ENCODE measurements at places on chromosomes 12 and 14.

- DNase-seq: no peak
Observed at GRCh38 chr12:94026596-94026995, 121.8 kb upstream of the PLXNC1 start.

GRCh38 chr14:75672605-75673192 is 11.7 kb downstream of the TTLL5 start:
- no peak for DNase-seq

GRCh38 chr14:100069161-100069800 is 4.1 kb downstream of the EVL start:
- no peak for DNase-seq

DNA sequence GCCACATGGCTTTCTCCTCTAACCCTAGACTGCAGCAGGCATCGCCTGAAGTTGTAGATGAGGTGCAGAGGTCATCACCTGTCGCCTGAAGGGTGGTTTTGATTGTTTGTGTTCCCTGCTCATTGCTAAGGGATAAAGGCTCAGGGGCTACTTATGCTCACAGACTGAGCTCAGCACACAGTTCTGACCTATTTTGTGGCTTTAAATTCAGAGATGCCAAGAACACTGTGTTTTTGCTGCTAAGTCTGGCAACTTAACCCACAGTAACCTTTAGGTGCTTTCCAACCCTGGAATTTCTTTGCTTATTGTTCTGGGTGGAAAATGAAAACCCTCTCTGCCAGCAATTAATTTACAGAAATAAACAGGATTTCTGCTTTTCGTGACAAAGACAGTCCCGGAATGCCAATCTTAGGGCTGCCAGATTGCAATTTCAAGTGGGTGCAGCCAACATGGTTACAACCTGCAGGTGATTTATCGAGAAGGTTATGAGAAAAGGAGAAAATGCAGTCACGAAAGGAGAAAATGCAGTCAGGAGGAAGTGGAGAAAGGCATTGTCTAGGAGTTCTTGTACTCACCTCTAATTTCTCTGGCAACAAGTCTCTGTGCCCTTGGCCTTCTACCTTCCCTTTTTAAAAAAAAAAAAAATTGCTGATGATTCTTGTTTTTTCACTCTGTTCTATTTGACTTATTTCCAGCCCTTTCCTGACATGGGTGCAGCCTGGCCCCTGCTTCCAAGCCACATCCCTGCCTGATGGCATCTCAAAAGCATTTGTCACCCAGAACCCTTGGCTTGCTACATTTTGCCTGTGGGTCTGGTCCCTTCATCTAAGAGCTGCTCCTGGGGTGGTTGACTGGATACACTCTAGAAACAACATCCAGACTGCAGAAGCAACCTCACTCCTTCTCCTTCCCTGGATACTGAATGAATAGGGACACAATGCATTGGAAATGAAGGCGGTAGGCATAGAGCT is 23.3 kb downstream of the NPC2 start:
- DNase-seq: no peak

- DNase-seq: peak; percentile 31
Observed at GRCh38 chr14:55446127-55446736, 5.8 kb upstream of the TBPL2 start.

DNA sequence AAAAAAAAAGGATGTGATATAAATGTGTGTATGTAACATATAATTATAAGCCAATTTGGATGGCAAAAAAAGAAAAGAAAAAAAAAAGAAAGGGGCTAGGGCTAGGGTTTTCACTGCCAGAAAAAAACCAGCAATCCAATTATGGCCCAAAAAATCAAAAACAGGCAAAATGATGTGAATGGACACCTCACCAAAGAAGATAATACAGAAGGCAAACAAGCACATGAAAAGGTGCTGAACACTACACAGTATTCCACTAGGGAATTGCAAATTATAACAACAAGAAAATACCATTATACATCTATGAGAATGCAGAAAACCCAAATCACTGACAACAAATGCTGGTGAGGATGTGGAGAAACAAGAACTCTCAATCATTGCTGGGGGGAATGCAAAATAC is 12.1 kb upstream of the MIPOL1 start:
- DNase-seq: no peak

DNA sequence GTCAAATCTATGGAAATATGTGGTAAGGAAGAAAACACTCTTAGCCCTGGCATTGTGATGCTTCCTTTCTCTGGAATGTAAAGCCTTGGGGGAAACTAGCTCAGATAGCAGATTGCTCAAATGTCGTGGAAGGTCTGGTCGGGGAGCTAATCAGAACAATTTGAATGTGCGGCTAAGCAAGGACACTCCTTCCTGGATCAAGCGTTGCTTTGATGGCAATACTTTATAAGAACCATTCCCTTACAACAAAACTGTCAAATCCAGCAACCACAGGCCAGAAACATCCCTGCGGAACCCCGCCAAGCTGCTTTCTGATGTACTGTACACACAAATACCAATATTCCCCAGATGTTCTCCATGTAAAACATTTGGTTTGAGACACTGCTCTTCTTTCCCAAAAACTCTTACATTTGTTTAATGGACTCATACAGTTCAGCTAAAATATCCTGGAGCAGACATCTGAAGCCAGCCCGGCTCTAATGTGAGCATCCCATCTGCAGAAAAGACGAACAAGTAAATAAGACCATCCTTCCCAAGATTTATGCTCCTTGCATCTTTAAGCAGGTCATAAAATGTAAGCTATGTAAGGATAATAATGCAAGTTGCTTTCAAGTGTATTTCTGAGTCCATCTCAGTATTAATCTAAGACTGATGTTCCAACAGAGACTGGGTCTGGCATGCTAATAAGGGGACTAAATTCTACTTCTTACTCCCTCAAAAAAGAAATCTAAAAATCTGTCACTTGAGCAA is 20.2 kb downstream of the NUAK1 start:
- no peak for DNase-seq

- DNase-seq: no peak
Observed at GRCh38 chr12:102195826-102196225, 1.8 kb downstream of the PMCH start.

DNA sequence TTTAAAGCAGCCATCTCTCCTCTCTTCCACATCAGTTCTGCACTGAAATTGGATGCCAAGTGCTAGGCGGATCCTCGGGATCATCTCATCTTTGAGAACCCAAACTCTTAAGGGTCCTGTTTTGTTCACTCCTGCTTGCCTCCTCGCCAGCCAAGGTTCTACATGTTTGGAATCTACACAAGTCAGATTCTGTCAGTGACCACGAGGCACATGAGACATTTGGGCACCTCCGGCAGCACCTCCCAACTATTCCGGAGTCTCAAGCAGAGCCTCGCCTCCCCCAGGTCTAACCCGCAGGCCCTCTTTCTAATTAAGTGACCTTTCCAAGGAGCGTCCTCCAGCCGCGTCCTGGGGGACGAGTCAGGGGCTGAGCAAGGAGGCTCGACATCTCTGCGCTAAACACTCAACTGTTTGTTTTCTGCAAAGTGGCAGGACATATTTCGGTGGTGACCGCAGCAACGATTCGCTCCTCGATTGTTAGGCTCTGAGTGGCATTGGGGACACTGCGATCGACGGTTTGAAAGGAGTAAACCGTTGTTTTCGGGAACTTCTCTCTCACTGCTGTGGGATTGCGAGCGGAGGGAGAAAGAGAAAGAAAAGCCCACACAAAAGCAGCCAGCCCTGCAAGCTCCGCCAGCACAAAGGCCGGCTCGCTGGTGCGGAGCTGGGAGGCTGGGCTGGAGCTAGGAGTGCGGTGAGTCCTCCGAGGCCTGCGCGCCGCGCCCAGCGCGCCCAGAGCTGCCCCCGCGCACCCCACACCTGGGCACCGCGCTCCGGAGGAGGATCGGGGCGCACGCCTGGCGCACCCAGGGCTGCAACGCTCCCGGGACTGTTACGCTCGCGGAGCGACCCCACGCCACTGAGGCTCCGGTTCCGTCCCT is 640 bp downstream of the ARMH4 start:
- no peak for DNase-seq

DNA sequence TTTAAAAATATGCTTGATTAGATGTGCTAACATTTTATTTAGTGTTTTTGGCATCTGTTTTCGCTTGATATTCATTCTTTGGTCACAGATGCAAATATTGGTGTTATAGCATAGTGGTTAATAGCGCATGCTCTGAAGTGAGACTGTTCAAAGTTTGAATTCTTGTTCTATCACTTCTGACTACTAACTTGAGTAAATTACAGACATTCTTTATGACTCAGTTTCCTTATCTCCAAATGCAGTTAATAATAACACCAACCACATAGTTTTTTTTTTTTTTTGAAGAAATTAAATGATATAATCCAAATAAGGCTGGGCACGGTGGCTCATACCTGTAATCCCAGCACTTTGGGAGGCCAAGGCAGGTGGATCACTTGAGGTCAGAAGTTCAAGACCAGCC is 81.0 kb downstream of the TMX1 start:
- DNase-seq: no peak

DNA sequence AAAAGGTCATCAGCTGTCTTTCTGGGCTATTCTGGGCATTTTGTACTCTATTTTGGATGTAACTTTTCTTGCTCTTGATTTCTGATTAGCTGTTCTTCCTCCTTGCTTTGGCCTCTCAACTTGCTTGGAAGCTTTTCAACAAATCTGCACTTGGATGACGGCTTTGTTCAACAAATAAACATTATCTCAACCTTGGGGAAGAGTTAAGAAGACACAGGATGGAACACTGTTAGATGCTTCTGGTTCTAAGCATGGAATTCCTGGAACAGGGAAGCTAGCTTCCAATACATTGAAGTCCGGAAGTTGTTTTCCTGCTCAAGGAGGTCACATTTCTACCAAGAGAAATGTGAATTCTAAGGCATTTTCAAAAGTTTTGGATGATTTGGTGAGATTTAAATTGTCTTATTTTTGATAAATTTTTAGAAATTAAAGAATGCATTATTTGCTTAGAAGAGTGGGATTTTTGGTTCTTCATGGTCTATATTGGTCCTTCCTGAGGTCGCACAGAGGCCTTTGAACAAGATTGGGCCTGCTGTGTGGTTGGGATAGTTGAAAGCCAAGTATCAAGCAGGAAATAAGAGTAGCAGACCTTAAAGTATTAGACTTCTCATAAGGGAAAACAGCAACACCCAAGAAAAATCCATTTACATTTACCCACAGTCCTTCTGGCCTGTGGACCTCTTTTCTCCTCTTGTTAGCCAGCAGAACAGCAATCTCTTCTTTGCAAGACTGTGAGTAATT is 59.2 kb downstream of the PPFIBP1 start:
- DNase-seq: peak; percentile 46

DNA sequence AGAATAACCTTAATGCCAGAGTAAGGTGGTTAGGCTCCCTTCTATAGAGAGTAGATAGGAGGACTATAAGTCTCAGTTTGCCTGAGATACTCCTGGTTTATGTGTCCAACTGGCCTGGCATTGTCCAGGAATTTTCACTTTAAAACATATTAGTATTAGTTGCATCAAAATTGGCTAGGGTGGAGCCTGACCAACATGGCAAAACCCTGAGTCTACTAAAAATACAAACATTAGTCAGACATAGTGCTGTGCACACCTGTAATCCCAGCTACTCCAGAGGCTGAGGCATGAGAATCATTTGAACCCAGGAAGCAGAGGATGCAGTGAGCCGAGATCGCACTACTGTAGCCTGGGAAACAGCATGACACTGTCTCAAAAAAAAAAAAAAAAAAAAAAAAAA is 11.9 kb downstream of the WDHD1 start:
- DNase-seq: no peak

GRCh38 chr12:16833376-16834015 is 227.5 kb upstream of the LMO3 start:
- DNase-seq: no peak

- DNase-seq: no peak
Observed at GRCh38 chr12:94641283-94641682, 9.1 kb downstream of the TMCC3 start.

GRCh38 chr14:90726656-90727055 is 89.6 kb downstream of the TTC7B start:
- DNase-seq: peak; percentile 8

DNA sequence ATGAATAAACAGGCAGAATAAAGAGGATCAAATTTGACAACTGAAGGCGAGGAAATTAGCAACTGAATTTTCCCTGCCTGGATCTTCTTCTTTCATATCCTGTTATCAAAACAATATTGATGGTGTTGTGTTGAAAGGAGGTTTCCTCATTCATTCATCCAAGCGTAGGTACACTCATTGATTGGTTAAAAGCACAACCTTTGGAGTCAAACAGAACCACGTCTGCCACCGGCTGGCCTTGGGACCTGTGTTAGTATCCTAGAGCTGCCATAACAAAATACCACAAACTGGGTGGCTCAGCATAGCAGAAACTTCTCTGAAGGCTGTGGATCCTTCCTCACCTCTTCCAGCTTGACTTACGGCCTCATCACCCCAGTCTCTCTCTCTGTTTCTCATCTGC is 268.6 kb upstream of the PWP1 start:
- DNase-seq: no peak

DNA sequence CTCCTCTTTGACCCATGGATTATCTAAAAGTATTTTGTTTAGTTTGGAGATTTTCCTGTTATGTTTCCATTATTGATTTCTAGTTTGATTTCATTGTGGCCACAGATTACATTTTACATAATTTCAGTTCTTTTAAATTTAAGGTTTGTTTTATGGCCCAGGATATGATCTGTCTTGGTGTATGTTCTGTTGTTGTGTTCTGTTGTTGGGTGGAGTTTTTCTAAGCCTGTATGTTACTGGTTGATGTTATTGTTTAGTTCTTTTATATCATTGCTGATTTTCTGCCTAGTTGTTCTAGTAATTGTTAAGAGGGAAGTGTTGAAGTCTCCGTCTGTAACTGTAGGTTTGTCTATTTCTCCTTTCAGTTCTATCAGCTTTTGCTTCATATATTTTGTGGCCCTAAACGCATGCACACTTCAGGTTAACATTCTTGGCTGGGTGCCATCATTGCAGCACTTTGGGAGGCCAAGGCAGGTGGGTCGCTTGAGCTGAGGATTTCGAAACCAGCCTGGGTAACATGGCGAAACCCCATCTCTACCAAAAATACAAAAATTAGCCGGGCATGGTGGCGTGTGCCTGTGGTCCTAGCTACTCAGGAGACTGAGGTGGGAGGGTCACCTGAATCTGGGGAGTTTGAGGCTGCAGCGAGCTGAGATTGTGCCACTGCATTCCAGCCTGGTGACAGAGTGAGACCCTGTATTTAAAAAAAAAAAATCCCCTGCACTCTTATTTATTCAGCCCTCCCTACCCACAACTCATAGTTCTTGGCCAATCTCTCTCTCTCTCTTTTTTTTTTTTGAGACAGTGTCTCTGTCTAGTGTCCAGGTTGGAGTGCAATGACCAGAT is 28.1 kb upstream of the CFL2 start:
- no peak for DNase-seq

GRCh38 chr12:9634177-9634803 is 26.6 kb upstream of the KLRB1 start:
- DNase-seq: no peak
